ENCODE measurements at places on chromosomes 3 and 15. TPM values are rescaled to one million over a fixed set of nuclear protein-coding genes. Genes with fewer than 3 reads are reported as not detected.

Gene MYO5C
- 0.13 TPM for polyA plus RNA-seq

DNA sequence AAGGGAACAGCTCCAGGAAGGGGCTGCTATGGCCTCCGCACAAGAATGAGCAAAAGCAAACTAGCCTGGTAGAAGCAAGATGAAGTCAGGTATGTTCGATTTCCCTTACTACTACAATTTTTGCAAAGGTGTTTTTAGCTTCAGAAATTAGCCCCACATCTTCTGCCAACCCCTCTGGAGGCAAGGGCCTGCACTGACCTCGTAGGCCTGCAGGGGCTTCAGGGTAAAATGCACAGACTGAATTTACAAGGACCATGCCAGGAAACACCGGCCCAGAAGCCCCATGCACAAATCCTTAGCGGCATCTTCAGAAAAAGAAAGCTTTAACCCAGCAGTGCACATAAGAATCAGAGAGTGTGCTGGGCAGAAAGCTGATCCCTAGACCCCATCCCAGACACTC, 53.0 kb downstream of the SLC6A1 start:
- no peak for DNase-seq

Gene SELENOS
- polyA plus RNA-seq: 71.2 TPM

GRCh38 chr3:146605106-146605505, at the start of gene PLSCR5:
PLSCR5 (minus strand) TSS chr3:146605346; CDS start chr3:146605212, 134 bp downstream.
- no peak for DNase-seq

Gene REC114
- polyA plus RNA-seq: not detected

DNA sequence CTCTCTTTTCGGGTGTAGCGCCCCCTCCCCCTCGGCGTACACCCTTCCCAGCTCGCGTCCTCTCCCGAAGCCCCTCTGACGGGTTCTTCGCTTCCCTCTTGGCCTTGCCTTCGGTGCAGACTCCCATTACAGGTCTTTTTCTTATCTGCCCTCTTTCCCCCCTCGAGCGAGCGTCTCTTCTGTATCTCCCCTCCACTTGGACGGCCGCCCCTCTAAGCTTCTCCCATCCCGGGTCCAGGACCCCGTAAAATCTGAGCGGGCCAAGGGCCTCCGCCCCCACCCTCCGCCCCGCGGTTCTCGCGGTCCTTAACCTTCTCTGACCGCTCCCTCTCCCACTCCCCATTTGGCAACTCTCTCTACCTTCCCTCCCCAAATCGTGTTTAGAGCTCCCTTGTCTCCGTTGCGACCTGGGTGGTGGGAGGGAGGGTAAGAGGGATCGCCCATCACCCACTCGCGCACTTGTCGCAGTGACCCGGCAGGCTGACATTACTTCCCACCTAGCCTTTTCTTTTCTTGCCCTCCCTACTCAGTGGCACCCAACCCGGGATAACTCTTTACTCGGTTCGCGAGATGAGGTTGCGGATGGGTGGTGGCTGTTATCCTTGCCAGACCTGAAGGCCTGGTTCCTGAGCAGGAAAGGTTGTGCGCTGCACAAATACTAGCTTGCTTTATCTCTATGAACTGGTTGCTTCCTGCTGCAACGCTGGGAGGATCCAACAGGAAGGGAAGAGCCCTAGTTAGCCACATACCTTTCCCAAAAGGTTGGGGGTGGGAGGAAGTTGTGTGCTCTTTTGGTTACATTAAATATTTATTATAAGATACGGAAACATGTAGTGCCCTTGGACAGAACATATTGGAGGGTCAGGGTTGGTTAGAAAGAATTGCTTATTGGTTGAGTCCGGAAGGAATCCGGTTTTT, 922 bp downstream of the RAB11A start:
- DNase-seq: no peak
